RWPE1 (cell line): ENCODE measurements at places on chromosomes 7 and 10.
A peak's percentile ranks its signal among the peaks of the same experiment; 100 is the strongest.

- no peak for DNase-seq
These were observed 41.5 kb downstream of the MINDY4 start for GRCh38 chr7:30812676-30813075.

DNA sequence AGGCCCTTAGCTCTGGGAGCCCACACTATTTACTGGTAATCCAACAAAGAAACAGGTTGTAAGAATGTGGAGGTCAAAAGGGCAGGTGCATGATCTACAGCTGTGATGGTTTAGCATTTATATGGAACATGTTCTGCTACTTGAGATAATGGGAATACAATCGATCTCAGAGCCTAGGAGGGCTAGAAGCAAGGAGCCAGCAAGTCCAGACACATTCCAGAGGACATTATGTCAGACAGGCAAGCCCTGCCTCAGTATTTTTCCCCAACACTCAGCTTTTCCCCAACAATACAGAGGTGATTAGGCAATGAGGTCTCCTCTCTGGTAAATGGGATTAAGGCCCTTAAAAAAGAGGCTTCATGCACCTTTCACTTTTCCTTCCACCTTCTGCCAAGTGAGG, 21.4 kb upstream of the GNAT3 start:
- no peak for DNase-seq

- DNase-seq = no peak
These were observed 64.9 kb downstream of the PPP1R9A start for GRCh38 chr7:94972296-94972695.

DNA sequence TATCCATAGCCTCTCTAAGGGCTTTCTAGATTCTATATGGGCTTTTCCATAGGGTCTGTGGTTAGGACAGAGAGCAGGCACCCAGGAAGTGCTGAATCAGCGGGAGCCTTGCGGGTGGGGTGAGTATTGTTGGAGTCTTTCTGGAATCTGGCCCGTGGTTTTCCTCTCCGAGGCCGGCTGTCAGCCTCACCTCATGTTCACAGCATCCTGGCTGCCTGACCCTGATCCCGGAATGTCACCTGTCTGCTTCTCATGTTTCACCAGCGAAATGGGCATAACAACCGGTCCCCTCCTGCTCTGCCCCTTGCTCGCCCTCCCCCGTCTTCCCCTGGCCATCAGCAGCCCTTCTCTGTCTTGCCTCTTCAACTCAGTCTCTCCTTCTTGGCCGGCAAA, 36.5 kb downstream of the DDIT4 start:
- peak; percentile 53 for DNase-seq

GRCh38 chr7:51067757-51068156, 248.9 kb downstream of the COBL start:
- DNase-seq = peak; percentile 64

DNA sequence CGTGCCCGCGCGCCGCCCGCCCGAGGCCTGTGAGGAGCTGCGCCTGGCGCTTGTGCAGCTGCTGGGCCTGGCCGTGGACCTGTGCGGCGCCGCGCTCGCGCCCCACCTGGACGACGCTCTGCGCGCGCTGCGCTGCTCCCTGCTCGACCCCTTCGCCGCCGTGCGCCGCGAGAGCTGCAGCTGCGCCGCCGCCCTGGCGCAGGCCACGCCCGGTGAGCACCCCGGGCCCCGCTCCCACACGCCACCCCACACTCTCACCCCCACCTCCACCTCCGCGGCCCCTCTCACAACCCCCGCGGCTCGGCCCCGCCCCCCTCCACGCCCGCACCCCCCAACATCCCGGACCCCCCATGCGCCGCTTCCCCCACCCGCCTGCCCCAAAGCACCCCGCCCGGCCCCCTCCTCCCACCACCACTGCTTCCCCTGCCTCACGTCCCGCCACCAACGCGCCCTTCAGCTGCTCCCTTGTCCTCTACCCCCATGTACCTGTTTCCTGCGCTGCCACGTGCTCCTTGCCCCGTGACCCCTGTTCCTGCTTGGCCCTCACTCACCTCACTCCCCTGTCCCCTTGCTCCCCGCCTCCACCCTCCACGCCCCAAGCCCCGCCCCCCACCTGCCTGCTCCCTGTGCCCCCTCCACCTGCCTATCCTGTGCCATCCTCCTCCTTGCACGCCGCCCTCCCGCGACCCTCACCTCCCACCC, at the start of gene PRKAR1B:
Gene PRKAR1B (minus strand): TSS at position 178 of the 702 bp plus-strand sequence. CDS start 15,776 bp downstream, outside the sequence.
- peak; percentile 49 for DNase-seq

- peak; percentile 76 for DNase-seq
These were observed 18.5 kb upstream of the TNS3 start for GRCh38 chr7:47600199-47601118.

- DNase-seq = peak; percentile 75
These were observed 171.2 kb downstream of the ARHGAP21 start for GRCh38 chr10:24552346-24553016.

GRCh38 chr7:139993169-139993568, 69.6 kb downstream of the PARP12 start:
- DNase-seq = no peak

- no peak for DNase-seq
These were observed 1290.3 kb upstream of the SORCS1 start for GRCh38 chr10:108454793-108455192.

DNA sequence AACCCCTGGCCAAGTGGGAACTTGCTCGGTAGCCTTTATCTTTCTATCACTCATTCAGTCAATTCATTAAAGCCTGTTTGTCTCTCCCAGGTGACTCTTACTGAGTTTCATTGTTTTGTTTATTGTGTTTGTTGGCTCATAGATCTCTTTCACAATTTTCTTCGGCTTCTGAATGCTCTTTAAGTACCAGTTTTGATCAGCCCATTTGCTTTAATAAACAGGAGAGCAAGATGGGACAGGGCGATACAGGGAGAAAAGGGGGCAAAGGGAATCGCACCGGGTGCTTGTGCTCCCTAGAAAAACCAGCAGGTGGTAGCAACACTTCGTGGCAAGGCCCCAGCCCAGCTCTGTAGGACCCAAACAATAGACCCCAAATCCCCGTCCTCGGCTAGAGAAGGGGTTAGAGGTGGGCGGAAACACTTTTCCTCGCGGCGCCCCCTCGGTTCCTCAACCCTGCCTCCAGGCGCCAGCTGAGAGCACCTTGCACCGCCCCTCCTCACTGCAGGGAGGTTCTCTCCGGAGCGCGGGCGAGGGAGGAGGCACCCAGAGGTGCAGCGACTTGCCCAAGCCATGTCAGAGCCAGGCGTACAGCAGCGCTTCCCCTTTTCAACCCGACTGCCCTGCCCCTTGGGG, 1.0 kb upstream of the EPHB6 start:
- peak; percentile 62 for DNase-seq

DNA sequence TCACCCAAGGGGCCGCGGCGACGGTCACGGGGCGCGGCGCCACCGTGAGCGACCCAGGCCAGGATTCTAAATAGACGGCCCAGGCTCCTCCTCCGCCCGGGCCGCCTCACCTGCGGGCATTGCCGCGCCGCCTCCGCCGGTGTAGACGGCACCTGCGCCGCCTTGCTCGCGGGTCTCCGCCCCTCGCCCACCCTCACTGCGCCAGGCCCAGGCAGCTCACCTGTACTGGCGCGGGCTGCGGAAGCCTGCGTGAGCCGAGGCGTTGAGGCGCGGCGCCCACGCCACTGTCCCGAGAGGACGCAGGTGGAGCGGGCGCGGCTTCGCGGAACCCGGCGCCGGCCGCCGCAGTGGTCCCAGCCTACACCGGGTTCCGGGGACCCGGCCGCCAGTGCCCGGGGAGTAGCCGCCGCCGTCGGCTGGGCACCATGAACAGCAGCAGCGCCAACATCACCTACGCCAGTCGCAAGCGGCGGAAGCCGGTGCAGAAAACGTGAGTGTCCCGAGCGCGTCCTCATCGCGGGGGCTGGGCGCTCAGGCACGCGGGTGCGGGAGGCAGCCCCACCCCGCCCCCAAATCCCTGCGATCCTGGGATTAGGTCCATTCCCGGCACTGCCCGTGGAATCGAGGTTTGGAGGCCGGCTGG, 509 bp downstream of the AHR start:
- peak; percentile 44 for DNase-seq

DNA sequence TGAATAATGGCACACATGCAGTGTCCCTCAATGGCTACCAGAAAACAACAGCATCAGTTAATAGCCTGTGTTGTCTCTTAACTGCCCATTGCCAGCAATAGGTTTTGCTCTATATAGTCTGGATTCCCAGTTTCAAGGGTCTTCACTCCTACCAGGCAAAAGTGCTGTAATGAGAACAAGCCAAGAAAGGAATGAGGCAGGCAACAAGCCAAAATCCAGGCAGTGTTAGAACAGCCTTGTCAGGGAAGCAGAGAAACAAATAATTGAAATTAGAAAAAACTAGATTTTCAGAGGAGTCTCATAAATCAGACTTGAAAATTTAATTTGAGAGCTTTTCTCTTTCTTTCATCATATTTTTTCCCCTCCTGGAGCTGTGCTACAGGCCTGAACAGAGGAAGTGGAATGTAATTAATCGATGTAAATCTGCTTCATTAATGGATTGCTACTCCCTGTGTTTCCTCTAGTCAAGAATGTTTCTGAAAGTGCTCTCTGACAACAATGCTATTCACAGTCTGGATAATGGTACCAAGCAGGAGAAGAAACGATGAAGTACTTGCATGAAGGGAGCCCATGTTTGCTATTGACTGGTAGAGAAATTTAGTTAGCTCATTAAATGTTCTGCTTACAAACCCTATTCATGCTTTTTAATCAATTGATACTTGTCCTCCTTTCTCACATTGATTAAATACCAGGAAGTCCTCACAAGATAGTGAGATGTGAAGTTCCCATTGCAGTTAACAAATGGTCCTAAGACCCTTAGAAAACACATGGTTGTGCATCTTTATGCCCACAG, 202.0 kb upstream of the LRRTM3 start:
- no peak for DNase-seq

GRCh38 chr7:17016402-17017010, 134.7 kb upstream of the AGR3 start:
- DNase-seq = no peak

GRCh38 chr10:62437696-62438095, 63.5 kb downstream of the ZNF365 start:
- DNase-seq = peak; percentile 53

DNA sequence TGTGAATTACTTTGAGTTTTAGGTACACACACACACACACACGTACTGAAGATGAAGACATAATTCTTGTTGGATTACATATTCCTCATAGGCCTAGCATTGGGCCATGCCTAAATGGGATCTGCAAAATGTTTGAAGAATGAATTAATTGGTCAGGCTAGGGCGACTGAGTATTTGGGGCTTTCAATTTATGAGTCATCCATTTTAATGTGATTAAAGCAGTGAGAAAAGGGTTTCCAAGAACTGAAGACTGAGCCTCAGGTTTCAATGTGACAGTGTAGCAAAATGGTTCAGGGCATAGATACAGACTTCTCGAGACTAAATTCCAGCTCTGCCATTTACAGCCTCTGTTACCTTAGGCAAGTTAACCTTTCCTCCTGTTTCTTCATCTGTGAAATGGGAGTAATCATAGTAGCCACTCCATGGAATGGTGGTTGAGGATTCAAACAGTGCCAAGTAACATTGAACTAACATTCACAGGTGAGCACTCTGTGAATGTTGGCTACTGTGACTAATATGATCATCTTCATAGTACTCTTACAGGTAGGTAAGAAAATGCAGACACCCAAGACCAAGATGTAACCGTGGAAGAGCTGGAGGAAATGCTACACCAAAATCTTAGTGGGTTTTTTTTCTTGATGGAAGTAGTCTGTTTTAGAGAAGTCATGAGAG, 7.6 kb downstream of the BPGM start:
- DNase-seq = no peak

- DNase-seq = no peak
These were observed 424.3 kb downstream of the KIF20B start for GRCh38 chr10:90125456-90126255.

DNA sequence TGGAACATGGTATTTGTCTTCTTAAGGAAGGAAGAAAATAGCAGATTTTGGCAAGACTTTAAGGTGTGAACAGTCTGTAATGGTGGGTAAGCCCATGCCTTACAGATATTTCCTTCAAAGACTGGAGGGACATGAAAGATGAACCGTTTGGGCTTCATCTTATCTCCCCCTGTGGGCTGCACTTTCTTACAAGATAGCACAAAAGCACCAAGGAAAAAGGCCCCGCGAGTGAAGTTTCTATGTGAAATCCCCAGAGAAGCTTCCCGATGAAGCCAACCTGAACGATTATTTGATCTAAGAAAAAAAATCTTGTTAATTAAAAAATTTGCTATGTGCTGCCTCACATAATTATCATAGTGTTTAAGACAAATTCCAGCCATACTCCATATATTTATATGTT, 91.5 kb downstream of the NRP1 start:
- no peak for DNase-seq

- DNase-seq = no peak
These were observed 58.6 kb downstream of the TPK1 start for GRCh38 chr7:144777005-144777839.

- no peak for DNase-seq
These were observed 110.7 kb downstream of the ICA1 start for GRCh38 chr7:8151161-8151725.

GRCh38 chr10:88239212-88239611, 343.9 kb downstream of the RNLS start:
- DNase-seq = no peak

DNA sequence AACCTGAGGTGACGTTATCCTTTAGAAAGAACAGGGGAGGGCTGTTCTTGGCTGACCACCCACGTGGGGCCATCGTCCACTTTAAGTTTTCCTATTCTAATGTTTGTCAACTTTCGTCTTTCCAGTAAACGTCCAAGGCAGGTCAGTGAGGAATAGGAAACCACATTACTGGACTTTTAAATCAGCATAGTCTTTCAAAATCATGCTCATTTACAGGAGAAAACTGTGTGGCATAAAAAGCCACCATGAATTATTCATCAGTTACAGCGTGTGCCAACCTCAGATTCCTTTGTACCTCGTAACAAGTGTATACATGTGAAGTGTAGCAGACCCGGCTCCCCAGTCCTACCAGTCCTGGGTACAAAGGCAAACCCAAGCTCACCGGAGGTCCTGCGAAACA, 25.1 kb upstream of the ABLIM1 start:
- DNase-seq = peak; percentile 71
